ENCODE measurements at places on chromosomes 2 and 18.

DNA sequence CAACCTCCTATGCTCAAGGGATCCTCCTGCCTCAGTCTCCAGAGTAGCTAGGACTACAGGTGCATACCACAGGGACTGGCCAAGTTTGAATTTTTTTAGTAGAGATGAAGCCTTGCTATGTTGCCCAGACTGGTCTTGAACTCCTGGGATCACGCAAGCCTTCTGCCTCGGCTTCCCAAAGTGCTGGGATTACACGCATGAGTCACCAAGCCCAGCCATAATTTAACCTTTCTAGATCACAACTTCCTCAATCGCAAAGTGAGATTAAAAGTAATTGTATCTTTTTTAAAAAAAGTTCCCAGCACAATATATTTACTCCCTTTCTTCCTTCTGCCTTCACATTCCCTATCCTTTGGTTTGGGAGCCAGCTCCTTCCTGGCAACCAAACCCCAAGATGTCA is 5.8 kb upstream of the PPP1CB start:
- no peak for DNase-seq

DNA sequence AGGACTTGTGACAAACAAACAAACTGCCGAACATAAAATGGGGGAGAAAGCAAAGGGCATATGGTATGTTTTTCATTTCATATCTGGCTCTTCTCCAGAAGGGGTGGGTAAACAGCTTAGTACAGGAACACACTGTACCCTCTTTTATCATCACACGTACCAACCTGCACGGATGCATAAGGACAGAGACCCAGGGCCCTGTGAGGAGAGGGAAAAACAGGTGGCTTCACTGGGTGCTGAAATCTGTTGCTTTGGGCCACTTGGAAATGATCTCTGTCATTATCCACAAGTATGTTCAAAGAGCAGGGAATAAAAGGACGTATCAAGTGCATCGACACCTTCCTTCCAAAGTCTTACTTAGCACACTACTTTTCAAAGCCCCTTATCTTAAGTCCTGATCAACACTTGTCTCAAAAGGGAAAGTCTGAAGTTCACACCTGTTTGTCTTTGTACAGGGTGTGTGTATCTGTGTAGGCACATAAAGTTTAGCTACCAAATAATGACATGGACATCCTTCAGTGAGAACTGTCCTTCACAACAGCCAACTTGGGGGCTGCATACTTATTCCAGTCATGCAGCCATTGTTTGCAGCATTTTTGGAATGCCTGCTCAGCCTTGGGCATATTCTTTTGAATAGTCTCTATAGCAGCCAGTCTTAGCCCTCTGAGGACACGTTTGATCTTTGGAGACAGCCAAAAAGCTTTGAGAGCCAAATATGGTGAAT is 60.6 kb downstream of the IRS1 start:
- no peak for DNase-seq

- DNase-seq: peak; percentile 76
These were observed 498 bp downstream of the TGOLN2 start for GRCh38 chr2:85327160-85327821.

- no peak for DNase-seq
These were observed 157.5 kb upstream of the ID2 start for GRCh38 chr2:8524388-8524787.

- no peak for DNase-seq
These were observed 22.0 kb upstream of the DNMT3A start for GRCh38 chr2:25363733-25364132.

DNA sequence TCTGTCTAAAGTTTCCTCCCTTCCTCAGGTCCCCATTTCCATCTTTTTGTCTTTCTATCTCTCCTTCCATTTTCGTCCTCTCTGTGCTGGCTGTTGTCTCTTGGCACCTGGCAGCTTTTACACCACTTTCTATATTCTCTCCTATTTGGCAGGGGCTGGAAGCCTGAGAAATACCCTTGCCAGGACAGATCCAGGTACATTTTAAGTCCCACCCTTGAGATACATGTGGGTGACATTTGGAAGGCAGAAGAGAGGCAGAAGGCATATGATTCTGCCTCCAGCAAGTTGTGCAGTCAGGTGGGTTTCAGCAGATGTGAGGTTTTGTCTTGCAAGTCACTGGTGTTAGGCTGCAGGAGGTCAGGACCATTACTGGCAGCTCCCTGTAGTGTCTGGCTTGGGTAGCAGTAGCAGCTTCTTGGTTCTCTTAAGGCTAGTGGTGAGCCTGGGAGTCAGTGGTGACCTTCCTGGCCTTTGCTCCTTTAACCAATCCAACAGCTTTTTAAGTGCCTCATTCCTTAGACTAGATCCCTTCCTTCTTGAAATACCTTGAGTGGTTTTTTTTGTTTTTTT is 90.1 kb downstream of the CAPN13 start:
- DNase-seq: no peak

DNA sequence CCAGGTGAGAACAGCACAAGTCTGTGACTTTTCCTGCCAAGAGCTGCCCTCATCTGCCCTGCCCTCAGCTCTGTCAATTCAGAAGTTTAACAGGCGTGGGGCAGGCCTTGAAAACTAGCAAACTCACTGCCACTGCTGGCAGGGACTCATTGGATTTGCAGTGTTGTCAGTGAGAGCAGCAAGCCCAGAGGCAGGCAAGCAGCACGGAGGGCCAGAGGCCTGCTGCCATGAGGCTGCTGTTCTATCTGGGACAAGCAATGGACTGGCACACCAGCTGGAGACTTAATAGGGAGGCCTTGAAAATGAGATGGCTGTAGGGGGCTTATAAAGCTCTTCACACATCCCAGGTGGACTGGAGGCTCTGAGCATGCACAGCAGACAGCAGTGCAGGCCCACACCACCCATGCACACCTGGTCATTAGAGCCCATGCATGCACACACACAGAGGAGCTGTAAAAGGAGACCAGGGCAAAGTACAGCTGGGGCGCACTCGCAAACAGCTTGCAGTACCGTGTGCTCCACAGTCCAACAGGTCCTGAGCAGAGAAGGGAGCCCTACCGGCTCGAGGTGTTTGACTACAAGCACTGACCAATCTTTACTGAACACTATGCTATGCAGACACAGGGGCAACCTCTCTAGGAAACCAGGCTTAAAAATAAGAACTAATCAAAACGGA is 28.7 kb downstream of the MGAT4A start:
- DNase-seq: no peak

GRCh38 chr2:38099099-38100028 is 23.4 kb upstream of the CYP1B1 start:
- no peak for DNase-seq

DNA sequence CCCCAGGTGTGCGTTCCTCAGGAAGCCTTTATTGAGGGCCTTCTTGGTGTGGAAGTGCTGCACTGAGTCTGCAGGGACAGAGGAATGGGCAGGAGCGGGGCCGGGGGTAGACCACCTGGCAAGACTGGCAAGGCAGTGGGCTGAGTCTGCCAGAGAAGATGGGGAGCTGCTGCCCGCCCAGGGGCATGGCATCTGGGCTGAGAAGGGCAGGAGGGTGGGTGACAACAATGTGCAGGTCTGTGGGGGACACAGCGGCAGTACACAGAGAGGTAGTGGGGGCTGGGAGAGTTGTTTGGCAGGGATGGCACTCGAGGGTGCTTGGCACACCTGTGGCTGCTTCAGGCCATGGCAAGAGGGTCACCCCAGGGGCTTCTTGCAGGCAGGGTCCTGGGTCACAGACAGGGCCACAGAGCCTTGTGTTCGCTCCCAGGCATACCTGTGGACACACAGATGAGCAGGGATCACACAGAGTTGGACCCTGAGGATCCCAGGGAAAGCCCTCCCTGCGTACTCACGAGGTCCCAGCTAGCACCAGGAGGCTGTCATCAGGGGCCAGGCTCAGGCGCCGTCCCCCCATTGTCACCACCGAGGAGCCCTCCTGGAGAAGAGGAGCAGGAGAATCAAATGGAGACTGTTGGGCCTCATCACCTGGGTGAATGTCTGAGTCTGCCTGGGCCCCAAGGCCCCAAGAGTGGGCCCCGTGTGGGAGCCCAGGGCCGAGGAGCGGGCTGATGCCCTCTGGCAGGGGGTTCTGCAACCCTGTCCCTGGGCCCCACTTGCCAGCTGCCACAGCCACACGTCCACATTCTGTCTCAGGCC is 3.4 kb upstream of the OXER1 start:
- no peak for DNase-seq

DNA sequence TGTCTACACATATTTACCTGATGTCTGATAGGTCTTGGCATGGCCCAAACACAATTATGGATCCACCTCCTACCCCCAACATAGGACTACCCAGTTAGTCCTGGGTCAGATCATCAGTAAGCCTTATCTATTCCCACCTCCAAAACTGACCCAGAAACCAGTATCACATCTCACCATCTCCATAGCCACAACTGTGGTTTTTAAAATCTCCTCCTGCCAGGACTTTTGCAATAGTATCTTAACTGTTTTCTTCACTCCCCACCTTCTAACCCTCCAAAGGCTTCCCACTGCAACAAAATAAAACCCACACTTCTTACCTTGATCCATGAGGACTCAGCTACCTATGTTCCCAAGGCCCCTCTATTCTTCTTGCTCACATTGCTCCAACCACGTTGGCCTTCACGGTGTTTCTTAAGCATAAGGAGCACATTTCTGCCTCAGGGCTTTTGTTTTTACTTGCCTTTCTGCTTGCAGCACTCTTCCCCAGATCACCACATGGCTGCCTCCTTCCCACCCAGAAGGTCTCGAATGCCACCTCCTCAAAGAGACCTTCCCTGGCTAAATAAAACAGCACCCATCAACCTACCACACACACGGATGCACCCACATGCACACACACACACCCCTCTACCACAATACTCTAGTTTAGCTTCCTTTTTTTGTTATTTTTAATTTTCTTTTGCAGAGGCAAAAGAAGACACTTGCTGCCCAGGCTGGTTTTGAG is 125.9 kb upstream of the SLC1A4 start:
- DNase-seq: no peak

DNA sequence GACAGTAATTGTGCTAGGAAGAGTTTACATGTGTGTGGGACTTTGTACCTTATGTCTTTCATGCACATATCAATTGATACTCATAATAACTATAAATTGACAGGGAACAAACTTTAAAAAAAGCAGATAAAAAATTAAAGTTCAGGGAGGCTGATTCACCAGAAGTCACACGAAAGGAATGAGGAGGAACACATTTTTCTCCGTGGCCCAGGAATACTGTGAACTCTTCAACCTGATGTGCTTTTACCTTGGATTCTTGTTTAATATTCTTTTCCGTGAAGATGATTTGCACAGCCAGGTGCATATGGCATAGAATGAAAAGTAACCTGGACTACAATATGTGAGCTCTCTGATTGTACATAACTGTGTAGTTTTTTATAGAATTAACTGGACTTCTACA is 326.3 kb downstream of the CDH7 start:
- DNase-seq: no peak

DNA sequence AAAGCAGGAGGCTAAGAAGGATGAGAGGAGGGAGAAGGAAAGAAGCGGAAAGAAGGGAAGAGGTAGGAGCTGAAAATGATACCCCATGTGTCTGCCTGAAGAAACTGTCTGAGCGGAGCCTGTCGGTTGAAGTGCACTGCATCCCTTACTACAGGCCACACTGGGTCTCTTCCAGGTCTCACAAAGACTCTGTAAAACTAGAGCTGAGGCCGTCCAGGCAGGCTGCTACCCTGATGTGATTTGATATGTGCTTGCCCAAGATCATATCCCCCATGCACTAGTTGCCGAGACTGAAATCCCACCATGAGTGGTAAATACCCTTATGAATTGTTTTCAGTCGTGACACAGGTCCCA is 134.4 kb downstream of the MAIP1 start:
- DNase-seq: no peak

- no peak for DNase-seq
These were observed 192.5 kb downstream of the SMAD2 start for GRCh38 chr18:47737956-47738355.

DNA sequence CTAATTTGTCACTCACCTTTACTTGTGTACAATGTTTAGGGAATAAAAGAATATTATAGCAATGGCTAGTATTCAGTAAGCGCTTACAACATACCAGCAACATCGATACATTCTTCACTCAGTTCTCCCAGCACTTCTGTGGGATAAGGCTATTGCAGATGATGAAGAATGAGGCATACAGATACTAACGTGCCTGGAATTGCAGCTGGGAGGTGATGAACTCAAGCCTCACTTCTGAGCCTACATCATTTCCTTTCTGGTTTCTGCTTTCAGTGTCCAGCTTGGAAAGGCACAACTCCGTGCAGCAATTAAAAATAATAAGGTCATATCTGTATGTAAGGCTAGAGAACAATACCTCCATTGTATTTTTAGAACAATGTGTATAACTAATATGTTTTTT is 95.4 kb upstream of the AQP4 start:
- no peak for DNase-seq

DNA sequence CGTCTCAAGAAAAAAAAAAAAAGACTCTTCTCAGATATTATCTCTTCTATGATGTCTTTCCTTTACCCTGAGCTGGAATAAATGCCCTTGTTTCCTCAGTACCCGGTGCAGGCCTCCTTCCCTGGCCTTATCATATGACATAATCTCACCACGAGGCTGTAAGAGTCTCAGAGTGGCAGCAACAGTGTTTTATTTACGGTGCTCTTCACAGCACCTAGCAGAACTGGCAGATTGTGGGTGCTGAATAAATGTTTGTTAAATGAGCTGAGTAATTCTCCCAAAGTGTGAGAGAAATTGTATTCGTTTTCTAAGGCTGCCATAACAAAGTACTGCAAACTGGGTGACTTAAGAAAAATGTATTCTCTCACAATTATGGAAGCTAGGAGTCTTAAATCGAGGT is 82.8 kb upstream of the CD28 start:
- DNase-seq: peak; percentile 29

DNA sequence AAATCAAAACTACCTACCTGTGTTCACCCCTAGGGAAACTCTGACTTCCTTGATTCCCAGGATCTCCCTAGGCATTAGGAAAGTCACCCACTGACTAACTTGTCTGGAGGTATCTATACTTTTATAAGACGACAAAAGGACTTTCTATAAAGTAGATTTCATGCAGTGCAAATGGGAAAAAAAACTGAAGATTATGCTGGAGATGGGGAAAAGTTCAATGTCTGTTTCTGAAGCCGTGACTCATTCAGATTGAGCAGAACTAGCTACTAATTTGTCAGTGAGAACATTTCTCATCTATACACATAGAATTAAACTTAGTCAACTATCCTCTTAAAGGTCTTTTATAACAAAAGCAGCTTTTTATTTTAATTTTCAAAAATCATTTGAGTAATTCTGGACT is 6.0 kb downstream of the SEPTIN10 start:
- DNase-seq: no peak

DNA sequence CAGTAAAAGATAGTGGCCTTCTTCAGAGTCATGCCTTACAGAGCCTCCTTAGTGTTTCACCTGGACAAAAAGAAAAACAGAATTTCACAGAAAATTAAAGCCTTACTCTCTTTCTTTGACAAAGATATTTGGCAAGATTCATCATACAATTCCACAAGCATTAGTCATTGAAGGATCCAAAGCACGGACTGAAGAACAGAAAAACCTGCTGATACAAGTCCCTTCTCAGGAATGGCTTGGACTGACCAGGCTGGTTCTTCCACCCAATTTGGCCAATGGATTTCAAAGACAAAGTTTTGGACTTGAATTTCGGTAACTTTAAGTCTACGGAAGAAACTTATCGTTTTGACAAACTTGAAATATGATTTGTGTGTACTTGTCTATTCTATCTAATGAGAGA is 39.1 kb upstream of the GALNT3 start:
- no peak for DNase-seq

Data from CD4-positive, alpha-beta memory T cell (primary cell).